ENCODE measurements at places on chromosomes 6 and 20.

- DNase-seq = no peak
Measured at GRCh38 chr20:9415426-9415825, 99.0 kb upstream of the LAMP5 start.

DNA sequence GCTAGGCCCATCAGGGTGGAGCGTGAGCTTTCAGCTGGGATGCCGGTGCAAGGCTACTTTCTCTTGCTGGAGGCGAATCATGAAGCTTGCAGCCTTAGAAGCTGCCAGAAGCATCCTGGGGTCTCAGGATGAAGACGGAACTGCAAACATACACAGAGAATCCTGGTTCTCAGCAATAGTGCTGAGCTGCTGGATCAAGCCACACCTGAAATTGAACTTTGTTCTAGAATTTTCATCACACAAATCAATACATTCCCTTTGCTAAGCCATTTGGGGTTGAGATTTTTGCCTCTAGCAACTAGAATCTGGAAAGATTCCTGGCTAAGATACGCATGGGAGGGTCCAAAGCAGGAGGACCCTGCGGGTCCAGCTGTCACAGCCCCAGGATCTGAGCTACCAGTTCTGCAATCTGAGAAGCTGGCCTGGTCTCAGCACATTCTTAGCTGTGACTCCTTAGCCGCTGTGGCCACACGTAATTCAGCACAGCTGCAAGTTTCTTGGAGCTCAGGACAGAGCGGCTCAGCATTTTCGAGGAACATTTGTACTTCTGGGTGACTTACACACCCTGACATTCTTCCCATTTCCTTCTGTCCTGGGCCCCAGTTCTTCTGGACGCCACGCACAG is 6.6 kb upstream of the ARFGAP1 start:
- no peak for DNase-seq

DNA sequence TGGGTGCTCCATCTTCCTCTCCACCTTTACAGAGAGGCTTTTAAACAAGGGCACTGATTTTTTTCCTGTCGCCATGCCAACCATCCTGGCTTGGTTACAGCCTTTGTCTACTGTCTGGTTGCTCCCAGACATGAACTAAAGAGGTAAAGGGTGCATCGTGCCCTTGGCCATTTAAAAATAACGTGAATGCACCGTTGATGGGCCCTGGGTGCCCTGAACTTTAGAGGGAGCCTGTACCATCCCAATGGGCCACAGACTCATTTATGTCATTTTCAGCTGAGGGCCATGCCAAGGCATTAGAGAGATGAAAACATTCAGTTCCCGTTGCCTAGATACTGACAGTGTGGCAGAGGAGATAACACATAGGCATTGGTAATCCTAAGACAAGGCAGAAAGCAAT is 23.3 kb downstream of the TMC2 start:
- no peak for DNase-seq

DNA sequence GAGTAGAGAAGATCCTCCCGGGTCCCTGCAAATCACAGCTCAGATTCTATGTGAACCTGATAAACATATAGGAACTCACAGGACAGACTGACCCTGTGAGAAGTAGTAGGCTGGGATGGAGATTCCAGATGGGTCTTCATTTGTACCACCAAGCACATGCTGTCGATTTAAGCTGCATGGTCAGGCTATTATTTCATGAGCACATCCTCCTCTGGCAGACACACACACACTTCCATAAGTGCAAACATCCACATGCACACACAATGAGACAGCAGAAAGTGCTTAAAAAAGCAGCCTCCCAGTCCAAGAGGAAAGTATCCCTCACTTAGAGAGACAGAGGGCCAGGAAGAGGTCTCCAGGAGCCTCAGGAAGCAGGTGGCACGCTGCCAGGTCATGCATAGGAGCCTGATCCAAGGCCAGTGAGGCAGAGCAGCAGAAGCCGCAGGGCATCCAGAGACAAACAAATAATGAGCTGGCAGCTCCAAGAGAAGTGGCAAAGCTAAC is 131.8 kb downstream of the UNC5CL start:
- DNase-seq = no peak

DNA sequence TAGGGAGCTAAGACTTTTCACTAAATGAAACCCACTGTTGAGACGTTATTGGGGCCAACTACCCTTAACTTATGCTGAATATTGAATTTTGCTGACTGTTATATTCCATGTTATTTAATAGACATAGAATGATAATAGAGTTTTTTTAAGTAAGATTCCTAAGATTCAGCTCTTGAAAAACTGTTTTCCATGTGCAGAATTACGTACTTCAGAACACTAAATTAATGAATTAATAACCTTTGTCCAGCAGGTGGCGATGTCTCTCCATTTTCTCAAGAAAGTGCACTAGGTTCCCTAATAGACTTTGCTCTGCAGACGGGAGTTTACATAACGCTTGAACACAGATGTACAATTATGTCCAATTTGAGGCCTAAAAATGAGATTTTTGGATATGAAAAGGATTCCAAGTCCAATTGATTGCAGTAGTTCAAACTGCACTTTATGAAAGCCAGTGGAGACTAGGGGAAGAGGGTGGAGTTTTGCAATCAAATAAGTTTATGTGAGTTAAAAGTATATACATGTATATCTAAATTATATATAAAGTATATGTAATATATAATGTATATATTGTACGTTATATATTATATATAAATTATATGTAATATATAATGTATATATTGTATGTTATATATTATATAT is 282.1 kb downstream of the UST start:
- DNase-seq = peak; percentile 59

DNA sequence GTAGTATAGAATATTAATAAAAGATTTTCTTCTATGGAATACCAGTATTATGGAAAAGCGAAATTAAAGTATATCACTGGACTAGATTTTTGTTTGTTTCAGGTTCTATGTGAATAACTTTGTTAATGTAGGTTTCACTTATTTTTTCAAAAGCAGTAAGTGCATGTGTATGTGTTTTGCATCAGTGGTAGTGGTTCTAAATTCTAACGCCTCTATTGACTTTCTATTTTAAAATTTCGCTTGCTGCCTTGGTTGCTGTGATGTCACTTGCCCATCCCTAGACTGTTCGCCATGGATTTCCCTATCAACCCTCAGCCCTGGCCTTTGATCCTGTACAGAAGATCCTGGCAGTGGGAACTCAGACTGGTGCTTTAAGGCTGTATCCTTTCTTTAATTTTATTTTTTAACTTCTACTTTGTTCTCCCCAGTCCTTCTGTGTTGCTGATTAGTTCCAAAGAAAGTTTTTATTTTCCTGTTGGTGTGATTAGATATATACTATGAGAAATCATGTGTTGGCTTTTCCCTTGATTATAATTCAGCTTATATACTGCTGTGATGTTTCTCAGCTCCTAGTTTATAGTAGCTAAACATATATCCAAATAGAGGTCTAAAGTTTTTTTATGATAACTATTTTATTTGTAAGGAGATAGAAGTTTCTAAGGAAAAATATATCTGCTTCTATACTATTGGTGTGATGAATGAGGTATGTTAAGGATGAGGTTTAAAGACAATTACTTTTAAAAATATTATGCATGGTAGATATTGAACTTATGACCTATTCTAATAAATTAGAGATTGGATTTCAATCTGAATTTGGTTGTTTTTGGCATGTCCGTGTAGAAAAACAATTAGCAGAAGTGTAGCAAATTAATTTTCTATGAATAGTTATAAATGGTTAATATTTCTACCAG is 1.7 kb downstream of the STXBP5 start:
- DNase-seq = no peak

DNA sequence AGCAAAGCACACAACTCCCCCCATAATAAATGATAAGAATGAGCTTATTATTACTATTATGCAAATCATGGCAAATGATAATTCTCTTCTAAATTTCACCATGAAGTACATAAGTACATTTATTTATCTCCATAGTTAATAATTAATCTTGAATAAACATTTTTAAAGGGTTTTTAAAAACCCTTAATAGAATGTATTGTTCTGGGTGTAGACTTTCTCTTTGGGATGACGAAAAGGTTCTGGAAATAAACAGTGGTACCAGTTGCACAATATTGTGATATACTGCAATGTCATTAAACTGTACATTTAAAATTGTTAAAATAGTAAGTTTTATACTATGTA is 18.0 kb downstream of the DST start:
- no peak for DNase-seq

DNA sequence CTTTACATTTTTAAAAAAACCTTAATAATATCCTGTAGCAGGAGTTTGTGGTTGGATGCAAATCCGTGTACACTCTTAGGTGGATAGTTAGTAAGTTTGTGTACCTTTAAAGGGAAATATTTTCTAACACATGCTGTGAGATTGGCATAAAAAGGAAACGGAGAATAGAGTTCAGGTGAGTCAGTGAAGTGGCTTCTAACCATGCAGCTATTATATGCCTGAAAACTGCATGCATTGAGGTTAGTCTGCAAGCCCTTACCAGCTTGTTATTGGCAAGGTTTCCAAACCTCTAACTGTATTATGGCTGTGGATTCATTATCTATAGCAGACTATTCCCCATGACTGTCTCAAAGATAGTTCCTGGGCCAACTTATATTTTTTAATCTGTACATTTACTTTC is 420.6 kb upstream of the MMS22L start:
- DNase-seq = no peak

GRCh38 chr20:33401921-33402369 is 626 bp upstream of the CDK5RAP1 start:
- no peak for DNase-seq

GRCh38 chr6:17218023-17218748 is 63.0 kb upstream of the RBM24 start:
- DNase-seq = no peak
